ENCODE measurements at places on chromosomes 16 and 17.

DNA sequence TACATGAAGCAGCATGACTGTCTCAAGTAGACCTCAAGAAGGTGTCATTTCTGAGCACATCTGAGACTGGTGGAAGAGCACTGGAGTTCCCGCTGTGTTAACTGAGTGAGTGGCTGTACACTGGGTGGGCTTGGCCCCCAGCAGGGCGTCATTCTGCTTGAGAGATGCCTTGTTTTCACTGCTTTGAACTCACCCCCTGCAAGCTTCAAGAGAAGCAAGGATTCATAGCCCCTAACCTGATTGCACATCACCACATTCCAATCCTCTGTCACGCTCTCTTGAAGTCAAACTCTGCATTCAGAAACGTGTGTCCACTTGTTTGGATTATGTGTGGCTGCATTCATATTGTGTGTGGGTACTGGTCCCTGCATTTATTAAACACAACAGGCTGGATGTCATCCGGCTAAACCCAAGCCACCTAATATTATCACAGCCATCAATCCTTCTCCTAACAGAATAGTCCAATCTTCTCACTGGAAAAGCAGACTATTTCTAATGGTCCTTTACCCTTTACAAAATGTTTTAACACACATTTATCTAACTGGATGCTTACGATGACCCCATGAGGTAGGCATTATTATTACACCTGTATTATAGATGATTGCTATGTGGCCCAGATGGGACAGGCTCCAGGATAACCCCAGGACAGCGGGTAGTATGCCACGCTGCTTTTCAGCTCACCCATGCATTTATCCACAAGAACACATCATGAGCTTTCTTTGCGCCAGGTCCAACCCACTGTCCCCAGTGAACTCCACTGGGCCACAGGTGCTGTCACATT is 76.3 kb downstream of the USP31 start:
- DNase-seq: no peak

- DNase-seq: no peak
Measured at GRCh38 chr17:77356109-77356689, 215.4 kb downstream of the SEC14L1 start.

DNA sequence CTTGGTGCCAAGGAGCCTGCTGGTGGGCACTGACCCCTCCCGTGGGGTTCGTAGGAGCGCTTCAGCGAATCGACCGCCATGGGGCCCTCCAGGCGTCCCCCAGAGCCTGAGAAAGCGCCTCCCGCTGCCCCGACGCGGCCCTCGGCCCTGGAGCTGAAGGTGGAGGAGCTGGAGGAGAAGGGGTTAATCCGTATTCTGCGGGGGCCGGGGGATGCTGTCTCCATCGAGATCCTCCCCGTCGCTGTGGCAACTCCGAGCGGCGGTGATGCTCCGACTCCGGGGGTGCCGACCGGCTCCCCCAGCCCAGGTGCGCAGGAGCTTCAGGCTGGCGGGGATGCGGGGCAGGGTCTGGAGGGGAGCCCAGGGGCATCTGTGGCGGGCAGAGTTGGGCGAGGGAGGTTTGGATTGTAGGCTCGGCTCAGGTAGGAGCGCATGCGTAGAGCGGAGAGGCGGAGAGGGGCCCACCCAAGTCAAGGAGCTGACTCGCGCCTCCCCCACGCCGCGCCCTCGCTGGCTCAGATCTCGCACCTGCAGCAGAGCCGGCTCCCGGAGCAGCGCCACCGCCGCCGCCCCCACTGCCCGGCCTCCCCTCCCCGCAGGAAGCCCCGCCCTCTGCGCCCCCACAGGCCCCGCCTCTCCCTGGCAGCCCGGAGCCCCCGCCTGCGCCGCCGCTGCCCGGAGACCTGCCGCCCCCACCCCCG is 19.8 kb downstream of the FMNL1 start:
- DNase-seq: no peak

- no peak for DNase-seq
Measured at GRCh38 chr16:50272111-50272571, 5.8 kb downstream of the ADCY7 start.

DNA sequence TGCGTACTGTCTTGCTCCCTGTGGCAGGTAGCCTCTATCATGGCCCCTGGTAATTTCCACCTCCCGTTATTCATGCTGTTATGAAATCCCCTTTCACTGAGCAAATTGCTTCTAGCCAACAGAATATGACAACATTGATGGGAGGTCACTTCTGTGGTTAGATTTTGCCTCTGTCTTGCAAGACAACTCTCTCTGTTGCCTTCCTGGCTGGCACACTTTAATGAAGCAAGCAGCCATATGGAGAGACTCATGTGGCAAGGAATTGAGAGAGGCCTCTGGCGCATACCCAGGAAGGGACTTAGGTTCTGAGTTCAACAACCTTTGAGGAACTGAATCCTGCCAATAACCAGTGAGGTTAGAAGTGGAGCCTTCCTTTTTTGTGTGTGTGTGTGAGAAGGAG is 51.8 kb upstream of the GPRC5B start:
- DNase-seq: no peak

DNA sequence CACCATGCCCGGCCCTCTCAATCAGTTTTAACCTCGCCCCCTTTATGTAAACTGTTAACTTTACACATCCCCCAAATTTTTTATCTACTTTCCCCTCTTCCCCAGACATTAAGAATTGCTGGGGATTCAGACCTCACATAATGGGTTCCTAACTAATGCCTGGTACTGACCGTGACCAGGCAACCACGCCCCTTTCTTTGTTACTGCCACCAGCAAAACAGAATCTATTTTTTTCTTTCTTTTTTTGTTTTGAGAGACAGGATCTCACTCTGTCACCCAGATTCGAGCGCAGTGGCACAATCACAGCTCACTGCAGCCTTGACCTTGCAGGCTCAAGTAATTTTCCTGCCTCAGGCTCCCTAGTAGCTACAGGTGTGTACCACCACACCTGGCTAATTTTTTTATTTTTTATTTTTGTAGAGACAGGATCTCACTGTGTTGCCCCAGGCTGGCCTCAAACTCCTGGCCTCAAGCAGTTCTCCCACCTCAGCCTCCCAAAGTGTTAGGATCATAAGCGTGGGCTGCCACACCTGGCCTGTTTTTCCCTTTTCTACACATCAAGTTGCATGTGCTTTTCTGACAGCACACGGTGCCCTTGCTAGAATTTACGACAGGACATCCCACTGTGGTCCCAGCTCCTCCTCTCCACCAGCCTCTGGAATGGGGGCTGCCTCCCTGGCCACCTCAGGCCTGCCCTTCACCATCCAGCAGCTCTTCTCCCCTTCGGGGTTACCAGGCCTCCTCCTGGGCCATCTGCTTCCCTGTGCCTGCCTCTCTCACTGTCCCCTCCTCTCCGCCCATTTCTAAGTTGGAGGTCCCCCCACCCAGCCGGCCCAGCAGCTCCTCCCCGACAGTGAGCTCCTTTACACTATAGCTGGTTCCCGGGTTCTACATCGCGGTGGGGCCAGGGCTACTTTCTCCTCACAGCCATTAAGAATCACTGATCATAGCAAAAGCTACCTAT is 10.8 kb downstream of the CPNE2 start:
- no peak for DNase-seq

DNA sequence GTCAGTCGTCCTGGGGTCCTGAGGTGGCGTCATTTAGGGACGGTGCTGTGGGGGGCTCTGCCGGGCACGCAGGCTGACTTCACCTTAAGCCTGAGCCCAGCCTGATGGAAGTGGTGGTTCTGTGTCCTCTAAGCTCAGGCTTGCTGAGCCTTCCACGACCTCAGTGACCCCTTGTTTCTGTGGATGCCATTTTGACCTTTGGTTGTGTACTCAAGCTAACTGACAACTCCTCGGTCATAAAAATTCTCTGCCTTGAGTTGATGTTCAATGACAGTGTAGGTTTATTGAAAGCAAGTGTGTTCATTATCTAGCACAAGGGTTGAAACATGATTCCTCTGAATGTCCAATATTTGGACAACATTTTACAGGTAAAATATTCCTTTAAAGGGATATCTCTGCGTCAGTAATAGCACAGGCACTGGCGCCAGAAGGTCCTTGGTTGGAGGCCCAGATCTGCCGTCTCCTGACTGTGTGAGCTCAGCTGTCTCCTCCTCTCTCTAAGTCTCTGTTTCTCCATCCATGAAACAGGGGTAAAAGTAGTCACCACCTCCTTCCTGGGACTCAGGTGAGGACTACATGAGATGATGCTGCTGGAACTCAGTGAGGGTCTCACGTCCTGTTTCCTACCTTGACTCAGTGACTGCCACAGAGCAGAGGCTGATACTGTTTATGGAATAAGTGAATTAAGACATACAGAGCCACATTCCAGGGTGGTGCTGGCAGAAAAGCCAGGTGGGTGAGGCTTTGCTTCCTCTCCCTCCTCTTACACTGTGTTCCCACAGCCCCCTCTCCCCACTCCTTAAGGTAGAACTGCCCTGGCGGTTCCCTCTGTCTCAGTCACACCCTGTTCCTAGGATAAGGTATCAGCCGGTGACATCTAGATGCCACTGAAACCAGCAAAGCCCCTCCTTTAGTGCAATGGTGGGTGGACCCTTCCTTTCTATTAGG is 75.7 kb downstream of the IRF8 start:
- DNase-seq: no peak

DNA sequence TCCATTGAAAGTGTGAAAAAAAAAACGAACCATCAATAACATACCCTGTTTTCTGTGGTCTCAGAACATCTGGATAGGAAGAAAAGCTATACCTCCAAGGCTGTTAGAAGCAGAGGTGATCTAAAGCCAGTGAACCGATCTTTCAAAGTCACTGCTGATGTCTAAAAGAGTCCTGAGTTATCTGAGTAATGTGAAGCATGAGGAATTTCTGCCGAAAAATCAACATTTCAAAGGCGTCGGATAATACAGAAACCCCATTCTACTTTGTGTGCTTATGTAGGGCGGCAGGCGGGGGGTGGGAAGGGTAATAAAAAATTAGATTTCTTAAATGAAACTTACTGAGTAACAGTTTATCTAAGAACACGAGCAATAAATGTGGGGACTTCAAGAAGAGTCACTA is 3.9 kb downstream of the XYLT1 start:
- no peak for DNase-seq

DNA sequence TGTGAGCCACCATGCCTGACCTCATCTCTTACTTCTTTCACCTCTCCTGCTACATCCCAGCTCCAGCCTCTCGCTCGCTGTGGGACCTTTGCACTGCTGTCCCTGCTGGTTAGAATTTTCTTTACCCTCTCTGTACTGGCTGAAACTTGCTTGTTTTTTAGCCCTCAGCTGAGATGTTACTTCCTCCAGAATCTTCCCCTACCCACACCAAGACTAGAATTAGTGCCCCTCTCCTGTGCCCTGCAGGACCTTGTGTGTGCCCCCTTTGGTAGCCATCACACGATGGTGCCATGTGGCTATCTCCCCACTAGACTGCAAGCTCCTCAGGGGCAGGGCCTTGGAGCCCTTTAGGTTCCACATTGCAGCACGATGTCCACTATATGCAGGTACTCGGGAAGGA is 84.1 kb downstream of the AIPL1 start:
- no peak for DNase-seq

- no peak for DNase-seq
Measured at GRCh38 chr16:88632587-88632930, 5.8 kb upstream of the IL17C start.

DNA sequence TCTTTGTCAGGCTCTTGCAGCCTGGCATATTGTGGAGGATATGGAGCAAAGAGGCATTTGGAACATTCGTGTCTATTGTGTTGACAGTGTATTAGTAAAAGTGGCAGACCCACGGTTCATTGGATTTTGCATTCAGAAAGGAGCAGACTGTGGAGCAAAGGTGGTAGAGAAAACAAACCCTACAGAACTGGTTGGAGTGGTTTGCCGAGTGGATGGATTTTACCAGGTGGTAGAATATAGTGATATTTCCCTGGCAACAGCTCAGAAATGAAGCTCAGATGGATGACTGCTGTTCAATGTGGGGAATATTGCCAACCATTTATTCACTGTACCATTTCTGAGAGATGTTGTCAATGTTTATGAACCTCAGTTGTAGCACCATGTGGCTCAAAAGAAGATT is 44.5 kb downstream of the EFCAB13 start:
- DNase-seq: no peak

- DNase-seq: peak; percentile 23
Measured at GRCh38 chr16:75471723-75472633, 7.5 kb upstream of the TMEM170A start.

GRCh38 chr16:89863741-89864526 is 9.5 kb upstream of the TCF25 start:
- DNase-seq: no peak

DNA sequence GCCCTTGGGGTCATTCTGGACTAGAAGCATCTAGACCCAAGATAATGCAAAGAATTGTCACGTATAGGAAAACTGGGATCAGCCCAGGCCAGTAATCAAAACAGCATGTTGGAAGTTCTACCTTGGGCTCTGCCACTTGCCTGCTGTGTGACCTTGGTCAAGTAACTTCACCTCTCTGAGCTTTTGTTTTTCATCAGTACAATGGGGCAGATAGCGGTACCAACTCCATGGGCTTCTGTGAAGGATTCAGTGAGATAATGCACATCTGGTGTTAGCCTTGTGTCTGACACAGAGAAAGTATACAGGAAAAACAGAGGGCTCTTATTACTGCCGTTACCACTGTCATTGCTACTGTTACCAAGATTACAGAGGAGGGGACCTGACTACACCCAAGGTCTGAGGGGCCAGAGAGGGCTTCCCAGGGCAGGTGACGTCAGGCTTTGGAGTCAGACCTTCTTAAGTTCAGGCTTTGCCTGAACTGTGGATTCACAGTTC is 24.6 kb downstream of the CMIP start:
- no peak for DNase-seq

- no peak for DNase-seq
Measured at GRCh38 chr17:64388961-64389565, 1.6 kb downstream of the PECAM1 start.

DNA sequence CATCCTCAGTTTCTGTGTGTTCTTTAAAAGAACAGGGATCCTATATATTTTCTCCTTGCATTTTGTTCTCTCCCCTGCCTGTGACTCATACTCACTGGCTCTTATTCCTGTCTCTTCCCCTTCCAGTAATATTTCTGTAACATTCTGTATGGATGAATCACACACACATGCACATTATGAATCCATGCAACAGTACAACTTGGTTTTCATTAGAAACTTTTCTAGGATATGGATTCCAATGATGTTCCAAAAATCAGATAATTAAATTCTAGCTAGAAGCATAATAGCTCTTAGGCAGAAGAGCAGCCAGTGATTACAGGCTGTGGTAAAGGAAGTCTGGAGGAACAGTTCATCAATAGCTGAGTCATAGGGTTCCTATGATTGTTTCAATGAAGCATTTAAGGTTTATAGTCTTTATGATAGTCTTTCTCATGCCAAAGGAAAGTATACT is 119.6 kb upstream of the PMFBP1 start:
- no peak for DNase-seq

All from activated CD8-positive, alpha-beta memory T cell treated with anti-CD3 and anti-CD28 coated beads, Interleukin-2, amount 50 U/mL, for 4 hours (primary cell).